ENCODE measurements at places on chromosomes 13 and 19.

DNA sequence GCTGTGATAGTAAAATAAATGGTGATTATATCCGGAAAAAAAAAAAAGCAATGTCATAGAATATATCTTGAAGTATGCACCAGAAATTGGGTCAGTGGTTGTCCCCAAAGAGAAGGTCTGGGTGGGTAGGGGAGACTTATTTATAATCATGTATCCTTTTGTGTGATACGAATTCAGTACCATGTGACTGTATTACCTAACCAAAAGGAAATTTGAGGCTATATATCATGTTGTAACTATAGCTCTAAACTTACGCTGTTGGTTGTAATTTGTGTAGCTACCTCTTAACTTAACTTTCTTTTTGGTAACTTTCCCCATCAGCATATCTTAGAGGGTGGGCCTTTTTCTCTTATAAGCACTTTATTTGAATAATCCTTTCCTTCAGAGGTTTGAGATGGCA, 25.2 kb upstream of the KCTD4 start:
- H3K27me3 ChIP-seq, result no peaks in the 10 kb centered on the region
- no peak for DNase-seq
- H3K4me1 ChIP-seq, result peaks cover 17% of the 10 kb centered on the region
- no peak overlapping the region for H3K4me3 ChIP-seq

DNA sequence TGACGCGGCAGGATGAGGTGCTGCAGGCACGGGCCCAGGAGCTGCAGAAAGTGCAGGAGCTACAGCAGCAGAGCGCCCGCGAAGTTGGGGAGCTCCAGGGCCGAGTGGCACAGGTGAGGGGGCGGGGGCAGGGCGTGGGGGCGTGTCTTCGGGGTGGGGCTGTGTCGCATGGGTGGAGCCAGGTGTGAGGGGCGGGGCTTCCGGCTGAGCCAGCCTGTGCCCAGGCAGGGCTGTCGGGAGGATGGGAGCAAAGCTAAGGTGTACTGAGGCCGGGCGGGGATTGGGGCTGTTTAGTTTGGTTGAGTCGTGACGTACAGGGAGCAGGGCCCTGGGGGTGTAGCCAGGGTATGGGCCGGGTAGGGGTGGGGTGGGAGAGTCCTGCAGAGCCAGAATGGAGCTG, 62.3 kb downstream of the KCNC3 start:
- peak overlapping the region; percentile 32 for H3K4me3 ChIP-seq
- H3K27ac ChIP-seq, result no peak overlapping the region
- H3K36me3 ChIP-seq, result peaks cover 8% of the 10 kb centered on the region
- no peaks in the 10 kb centered on the region for H3K27me3 ChIP-seq

DNA sequence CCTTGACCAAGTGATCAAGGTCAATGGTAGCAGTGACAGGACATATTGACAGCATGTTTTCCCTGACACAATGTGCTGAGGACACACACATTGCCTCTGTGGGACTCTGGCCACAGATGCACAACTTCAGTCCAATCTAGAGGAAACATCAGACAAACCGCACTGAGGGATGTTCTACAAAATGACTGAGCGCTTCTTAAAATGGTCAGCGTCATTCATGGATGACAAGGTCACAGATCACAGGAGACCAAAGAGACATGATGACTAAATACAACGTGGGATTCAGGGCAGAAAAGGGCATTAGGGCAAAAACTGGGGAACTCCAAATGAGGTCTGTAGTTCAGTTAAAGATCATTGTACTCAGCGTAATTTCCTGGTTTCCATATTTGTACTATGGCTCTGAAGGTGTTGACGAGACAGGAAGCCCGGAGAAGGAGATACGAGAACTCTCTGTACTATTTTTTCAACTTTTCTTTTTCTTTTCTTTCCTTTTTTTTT, 20.6 kb downstream of the PBX4 start:
- H3K4me1 ChIP-seq, result peaks cover 22% of the 10 kb centered on the region
- H3K36me3 ChIP-seq, result no peaks in the 10 kb centered on the region
- H3K27me3 ChIP-seq, result no peaks in the 10 kb centered on the region
- no peak overlapping the region for H3K27ac ChIP-seq
- DNase-seq, result no peak

- no peaks in the 10 kb centered on the region for H3K27me3 ChIP-seq
- H3K36me3 ChIP-seq, result no peaks in the 10 kb centered on the region
- no peak overlapping the region for H3K27ac ChIP-seq
- H3K4me3 ChIP-seq, result no peak overlapping the region
- H3K4me1 ChIP-seq, result no peaks in the 10 kb centered on the region
- no peak for DNase-seq
Measured at GRCh38 chr19:8017808-8018207, 12.4 kb upstream of the ELAVL1 start.

GRCh38 chr19:35029737-35030256, 473 bp upstream of the SCN1B start:
- H3K4me3 ChIP-seq, result peak overlapping the region; percentile 55
- peaks cover 47% of the 10 kb centered on the region for H3K27me3 ChIP-seq
- peaks cover 8% of the 10 kb centered on the region for H3K4me1 ChIP-seq
- H3K36me3 ChIP-seq, result peaks cover 31% of the 10 kb centered on the region
- no peak overlapping the region for H3K27ac ChIP-seq
- no peak for DNase-seq

DNA sequence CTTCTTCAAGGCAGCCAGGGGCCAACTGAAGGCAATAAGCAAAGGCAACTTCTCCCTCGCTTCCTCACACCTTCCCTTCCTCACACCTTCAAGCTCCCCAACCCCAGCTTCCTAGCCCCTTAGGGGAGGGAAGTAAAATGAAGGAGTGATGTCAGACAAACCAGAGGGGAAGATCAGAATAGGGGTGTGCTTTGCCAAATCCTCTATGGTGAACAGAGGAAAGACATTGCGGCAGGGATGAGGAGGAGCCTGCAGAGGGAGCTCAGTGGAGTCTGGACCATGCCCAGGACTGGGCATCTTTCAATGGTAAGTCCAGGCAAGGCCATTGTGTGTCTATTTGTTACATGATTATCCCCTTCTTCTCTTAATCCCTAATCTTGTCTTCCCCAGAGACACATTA, 164.0 kb downstream of the TSHZ3 start:
- no peak overlapping the region for H3K4me3 ChIP-seq
- H3K27me3 ChIP-seq, result no peaks in the 10 kb centered on the region
- 0 out of 2 replicates have a peak, but pooled peaks cover 2% of the 10 kb centered on the region for H3K36me3 ChIP-seq
- peaks cover 20% of the 10 kb centered on the region for H3K4me1 ChIP-seq
- no peak overlapping the region for H3K27ac ChIP-seq

DNA sequence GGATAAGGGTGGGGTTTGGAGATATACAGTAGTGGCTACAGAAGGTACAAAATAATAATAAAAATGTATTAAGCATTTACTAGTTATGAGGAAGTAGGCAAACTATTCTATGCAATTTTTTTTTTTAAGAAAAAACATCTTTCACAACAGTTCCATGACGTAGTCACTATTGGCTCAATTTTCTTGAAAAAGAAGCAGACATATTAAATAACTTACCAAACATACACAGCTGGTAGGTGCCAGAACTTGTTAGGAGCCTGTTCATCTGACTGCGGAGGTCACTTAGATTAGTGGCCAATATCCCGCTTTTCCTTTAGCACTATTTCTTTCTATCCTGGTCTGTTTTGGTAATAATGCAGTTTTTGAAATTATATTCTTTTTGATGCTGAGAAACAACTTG, 593.5 kb downstream of the KCTD12 start:
- H3K4me1 ChIP-seq, result peaks cover 19% of the 10 kb centered on the region
- H3K27ac ChIP-seq, result no peak overlapping the region

GRCh38 chr19:3024870-3025548, 4.1 kb downstream of the TLE2 start:
- DNase-seq, result peak; percentile 42
- peaks cover 50% of the 10 kb centered on the region for H3K27me3 ChIP-seq
- H3K4me1 ChIP-seq, result peaks cover 32% of the 10 kb centered on the region
- no peaks in the 10 kb centered on the region for H3K36me3 ChIP-seq
- H3K27ac ChIP-seq, result peak overlapping the region; percentile 80

- no peaks in the 10 kb centered on the region for H3K36me3 ChIP-seq
- no peak for DNase-seq
- no peak overlapping the region for H3K27ac ChIP-seq
- H3K27me3 ChIP-seq, result peaks cover 4% of the 10 kb centered on the region
- H3K4me3 ChIP-seq, result no peak overlapping the region
Measured at GRCh38 chr19:33366897-33367296, 6.6 kb upstream of the CEBPG start.

DNA sequence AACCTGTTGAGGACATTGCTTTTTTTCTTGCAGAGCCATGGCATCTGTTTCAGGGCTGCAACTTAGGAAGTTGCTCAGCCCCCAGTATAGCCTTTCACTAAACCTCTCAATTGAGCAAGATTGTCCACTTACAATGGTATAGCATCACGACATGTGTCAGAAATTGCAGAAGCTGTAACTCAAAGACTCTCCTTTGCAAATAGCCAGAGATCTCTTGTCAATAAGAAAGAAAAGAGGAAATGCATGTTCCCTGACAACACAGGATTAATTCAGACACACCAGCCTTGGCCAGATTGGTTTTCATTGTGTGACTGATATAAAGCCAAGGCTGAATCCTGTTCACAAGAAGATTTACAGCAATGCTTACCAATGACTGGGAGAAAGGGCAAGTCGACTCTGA, 38.7 kb upstream of the CYSLTR2 start:
- no peak for DNase-seq
- no peaks in the 10 kb centered on the region for H3K27me3 ChIP-seq
- H3K27ac ChIP-seq, result no peak overlapping the region
- H3K4me3 ChIP-seq, result no peak overlapping the region
- H3K36me3 ChIP-seq, result peaks cover 34% of the 10 kb centered on the region

GRCh38 chr19:6499052-6499790, 2.9 kb downstream of the TUBB4A start:
- peaks cover 28% of the 10 kb centered on the region for H3K27me3 ChIP-seq
- H3K4me1 ChIP-seq, result peaks cover 6% of the 10 kb centered on the region
- H3K4me3 ChIP-seq, result no peak overlapping the region
- no peaks in the 10 kb centered on the region for H3K36me3 ChIP-seq

GRCh38 chr19:7811989-7812388, 18.0 kb upstream of the EVI5L start:
- no peak overlapping the region for H3K27ac ChIP-seq
- no peaks in the 10 kb centered on the region for H3K4me1 ChIP-seq
- peaks cover 5% of the 10 kb centered on the region for H3K36me3 ChIP-seq
- H3K27me3 ChIP-seq, result peaks cover 47% of the 10 kb centered on the region
- DNase-seq, result no peak
- H3K4me3 ChIP-seq, result no peak overlapping the region

- H3K4me1 ChIP-seq, result peaks cover 3% of the 10 kb centered on the region
- H3K4me3 ChIP-seq, result no peak overlapping the region
- H3K36me3 ChIP-seq, result peaks cover 17% of the 10 kb centered on the region
- no peaks in the 10 kb centered on the region for H3K27me3 ChIP-seq
- H3K27ac ChIP-seq, result no peak overlapping the region
Measured at GRCh38 chr19:56291867-56292266, 19.3 kb downstream of the EDDM13 start.

DNA sequence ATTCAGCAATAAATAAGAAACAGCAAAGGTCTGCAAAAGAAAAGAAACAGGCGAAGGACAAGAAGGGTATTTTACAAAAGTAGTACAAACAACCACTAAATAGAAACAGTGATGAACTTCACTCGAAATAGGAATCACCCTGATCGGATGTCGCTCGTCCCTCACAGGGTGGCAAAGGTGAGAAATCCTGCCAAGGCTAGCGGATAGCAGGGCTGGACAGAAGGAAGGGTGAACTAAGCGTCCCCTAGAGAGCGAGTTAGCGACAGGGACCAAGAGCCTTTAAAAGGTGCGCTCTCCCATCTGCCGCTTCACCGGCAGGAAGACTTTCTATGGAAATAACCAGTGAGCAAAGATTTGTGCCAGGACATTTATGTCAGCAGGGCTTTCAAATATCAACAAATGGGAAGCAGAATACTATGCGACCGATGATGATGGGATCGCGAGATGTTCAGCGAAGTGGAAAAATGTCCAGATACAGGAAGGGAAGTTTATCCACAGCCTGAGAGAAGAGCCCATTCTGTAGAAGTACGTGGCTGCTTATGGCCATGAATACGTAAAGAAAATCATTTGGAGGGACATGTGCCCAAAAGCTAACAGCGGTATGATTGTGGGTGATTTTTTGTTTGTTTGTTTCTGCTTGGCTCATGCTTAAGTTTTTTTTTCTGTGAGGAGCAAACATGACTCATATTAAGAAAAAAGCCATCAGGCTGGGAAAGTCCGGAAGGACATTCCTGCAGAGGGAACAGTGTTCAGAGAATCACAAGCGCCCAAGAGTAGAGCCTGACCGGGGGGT, 18.9 kb downstream of the ELAVL1 start:
- no peak for DNase-seq
- H3K27me3 ChIP-seq, result no peaks in the 10 kb centered on the region
- peak overlapping the region; percentile 57 for H3K27ac ChIP-seq
- H3K4me1 ChIP-seq, result no peaks in the 10 kb centered on the region
- no peak overlapping the region for H3K4me3 ChIP-seq

- peaks cover 5% of the 10 kb centered on the region for H3K4me1 ChIP-seq
- H3K36me3 ChIP-seq, result no peaks in the 10 kb centered on the region
- H3K27me3 ChIP-seq, result no peaks in the 10 kb centered on the region
- no peak overlapping the region for H3K4me3 ChIP-seq
- DNase-seq, result no peak
Measured at GRCh38 chr19:29680447-29680846, 15.2 kb downstream of the PLEKHF1 start.

DNA sequence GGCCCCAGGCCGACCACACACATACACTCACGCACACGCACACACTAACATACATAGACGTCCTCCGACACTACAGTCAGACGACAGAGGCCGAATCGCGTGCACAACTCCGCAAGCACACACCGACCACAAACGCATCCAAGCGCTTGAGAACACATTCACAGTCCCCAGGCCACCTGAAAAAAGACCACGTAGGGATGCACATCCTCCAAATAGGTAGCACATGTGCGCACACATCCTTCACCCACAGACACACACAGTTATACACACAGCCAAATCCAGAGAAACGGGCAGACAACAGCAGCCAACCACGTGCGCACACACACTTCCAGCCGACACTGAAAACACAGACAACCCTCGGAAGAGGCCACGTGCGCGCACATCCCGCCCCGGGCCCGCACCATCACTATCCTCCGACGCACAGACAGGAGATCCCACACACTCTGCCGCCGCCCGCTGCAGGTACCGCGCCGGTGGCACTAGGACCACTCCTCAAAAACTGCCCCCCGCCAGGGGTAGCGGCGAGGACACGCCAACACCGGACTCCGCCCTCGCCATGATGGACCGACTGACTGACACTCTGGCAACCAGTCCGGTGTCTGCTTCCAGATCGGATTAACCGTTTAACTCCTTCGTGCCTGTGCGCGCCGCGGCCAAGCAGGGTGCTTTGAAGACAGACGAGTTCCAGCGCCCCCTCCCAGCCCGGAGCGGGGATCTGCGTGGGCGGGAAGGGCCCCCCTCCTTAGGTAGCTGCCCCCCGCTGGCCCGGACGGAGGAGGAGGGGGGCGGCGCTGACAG, 493 bp upstream of the PDE4A start:
- H3K27me3 ChIP-seq, result peaks cover 94% of the 10 kb centered on the region
- H3K4me3 ChIP-seq, result peak overlapping the region; percentile 77
- no peak overlapping the region for H3K27ac ChIP-seq
- peak; percentile 91 for DNase-seq
- no peaks in the 10 kb centered on the region for H3K36me3 ChIP-seq

- H3K4me3 ChIP-seq, result no peak overlapping the region
- no peak for DNase-seq
- no peaks in the 10 kb centered on the region for H3K36me3 ChIP-seq
- peaks cover 57% of the 10 kb centered on the region for H3K4me1 ChIP-seq
- H3K27me3 ChIP-seq, result no peaks in the 10 kb centered on the region
- H3K27ac ChIP-seq, result peak overlapping the region; percentile 43
Measured at GRCh38 chr13:73697166-73697565, 437.0 kb downstream of the KLF12 start.
